Activated naive CD4-positive, alpha-beta T cell (primary cell): ENCODE measurements at places on chromosomes 16 and 17.

DNA sequence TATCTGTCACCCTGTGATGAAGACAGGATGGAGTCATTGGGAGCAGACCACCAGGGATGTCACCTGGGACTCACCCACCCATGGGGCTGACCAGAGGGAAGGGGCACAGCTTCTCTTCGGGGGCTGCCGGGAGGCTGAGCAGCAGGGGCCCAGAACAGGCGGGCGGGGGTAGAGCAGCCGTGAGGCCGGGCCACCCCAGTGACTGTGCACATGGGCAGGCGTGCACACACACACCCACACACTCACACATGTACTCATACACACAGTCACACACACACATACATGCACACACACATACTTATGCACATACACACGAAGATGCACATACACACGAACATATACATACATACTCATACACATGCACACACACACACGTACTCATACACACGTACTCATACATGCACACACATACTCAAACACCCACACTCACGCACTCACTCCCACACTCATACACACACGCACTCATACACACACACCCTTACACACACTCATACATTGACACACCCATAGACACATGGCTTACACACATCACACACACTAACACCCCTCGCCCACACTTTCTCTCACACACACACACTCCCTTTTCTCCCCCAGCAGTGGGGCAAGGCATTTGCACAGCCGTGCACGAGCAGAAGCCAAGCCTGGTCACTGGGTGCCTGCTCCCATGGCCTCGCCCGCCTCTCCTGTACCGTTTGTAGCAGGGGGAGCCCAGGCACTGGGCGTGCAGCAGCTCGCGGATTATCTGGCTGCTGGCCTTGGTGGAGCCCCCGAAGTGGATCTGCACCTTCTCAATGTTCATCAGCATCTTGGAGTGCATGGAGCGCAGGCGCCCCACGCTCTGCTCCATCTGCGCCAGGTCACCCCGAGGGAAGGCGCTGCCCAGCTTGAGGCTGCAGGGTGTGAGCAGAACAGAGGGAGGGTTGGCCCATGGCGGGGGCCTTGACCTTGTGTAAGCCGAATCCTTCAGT lies 12.4 kb downstream of the UBALD2 start:
- DNase-seq, result no peak

GRCh38 chr16:86545954-86546637 lies 8.9 kb downstream of the MTHFSD start:
- no peak for DNase-seq

DNA sequence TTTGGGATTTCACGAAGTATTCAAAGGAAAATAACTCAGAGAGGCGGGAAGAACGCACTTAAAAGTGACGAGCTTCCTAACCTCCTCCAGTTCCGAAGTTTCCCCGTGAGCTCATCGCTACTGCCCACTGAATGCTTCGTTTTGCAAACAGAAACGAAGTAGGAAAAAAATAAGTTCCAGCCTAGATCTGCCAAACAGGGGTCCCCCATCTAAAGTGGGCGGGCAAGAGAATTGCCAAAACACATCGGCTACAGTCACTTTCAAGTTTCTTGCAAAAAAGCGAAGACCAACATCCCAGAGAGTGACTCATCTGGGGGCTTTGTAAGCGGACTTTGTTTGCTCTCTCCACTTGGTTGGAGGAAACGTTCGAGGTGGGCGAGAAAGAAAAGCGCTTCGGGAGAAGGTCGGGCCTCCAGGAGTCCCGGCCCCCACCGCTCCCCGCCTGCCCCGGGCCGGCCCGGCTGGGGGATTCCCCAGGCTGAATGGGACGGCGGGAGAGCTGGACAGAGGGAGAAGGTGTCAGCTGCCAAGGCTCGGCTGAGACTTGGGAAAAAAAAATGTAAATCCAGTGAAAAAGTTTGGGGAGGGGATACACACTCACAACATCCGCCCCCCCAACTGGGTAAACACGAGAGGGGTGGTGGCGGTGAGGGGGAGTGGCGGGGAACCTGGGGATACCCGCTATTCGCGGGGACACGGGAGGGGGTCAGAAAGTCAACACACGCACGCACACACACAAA lies 1.0 kb downstream of the VEZF1 start:
- no peak for DNase-seq

- no peak for DNase-seq
Observed at GRCh38 chr16:48591976-48592375, 18.0 kb downstream of the N4BP1 start.

GRCh38 chr17:64069143-64069542 lies 48.7 kb upstream of the ICAM2 start:
- DNase-seq, result no peak

GRCh38 chr16:58727028-58727781 lies 6.9 kb downstream of the GOT2 start:
- DNase-seq, result no peak

GRCh38 chr16:15792563-15792971 lies 64.3 kb downstream of the MYH11 start:
- no peak for DNase-seq
